NCI-H1048 (cell line): ENCODE measurements at places on chromosomes 6 and 20.

DNA sequence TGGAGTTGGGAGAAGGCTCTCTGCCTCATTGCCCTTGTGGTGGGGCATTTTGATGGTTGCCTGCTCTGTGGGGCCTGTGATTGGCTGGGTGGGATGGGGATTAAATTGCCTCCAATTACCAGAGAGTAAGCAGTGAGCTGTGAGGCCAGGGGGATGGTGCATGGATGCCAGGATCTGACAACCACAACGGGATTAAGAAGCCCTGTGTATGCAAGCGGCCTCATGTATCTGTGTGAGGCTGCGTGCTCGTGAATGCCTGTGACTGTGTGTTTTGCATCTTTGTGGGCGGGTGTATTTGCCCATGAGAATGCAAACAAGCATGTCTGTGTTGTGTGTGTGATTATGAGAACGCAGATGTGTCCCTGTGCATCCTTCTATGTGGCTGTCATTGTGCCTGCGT is 46.1 kb downstream of the CD40 start:
- peak; percentile 69 for DNase-seq

- DNase-seq, result no peak
These were observed 15.2 kb downstream of the TMEM200A start for GRCh38 chr6:130381012-130381411.

GRCh38 chr6:159535656-159536350 is 157.2 kb downstream of the SOD2 start:
- no peak for DNase-seq

- DNase-seq, result no peak
These were observed 58.2 kb upstream of the POLR1H start for GRCh38 chr6:30002871-30003270.

DNA sequence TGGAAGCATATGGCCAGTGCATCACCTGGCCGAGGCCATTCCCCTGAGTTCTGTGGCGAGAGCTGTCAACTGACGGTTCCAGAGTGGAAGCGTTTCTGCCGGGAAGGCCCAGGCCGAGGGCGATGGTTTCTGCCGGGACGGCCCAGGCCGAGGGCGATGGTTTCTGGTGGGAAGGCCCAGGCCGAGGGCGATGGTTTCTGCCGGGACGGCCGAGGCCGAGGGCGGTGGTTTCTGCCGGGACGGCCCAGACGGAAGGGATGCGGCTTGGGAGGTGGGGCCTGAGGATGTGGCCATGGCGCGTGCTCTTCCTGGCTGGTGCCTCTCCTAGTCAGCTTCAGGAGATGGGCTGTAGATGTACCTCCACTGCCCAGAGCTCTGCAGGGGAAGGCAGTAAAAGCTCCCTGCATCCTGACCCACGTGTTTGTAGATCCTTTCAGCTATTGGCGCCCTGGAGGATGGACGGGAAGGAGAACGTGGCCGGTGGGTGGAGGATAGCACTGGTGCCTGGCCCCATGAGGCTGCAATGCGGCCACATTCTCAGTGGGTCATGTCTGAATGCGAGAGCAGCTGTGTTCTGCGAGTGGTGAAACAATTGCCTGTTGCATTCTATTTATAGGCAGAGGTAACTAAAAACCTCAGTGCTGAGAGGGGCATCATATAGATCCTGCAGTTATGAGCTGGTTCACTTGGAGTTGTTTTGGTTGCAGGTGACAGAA is 12.8 kb downstream of the TPD52L2 start:
- DNase-seq, result no peak

- DNase-seq, result peak; percentile 31
These were observed at the start of gene LRFN2 for GRCh38 chr6:40587240-40588069. Gene LRFN2, minus strand, starts transcription at chr6:40587364.

- no peak for DNase-seq
These were observed 210.7 kb downstream of the TFAP2C start for GRCh38 chr20:56839786-56840185.

DNA sequence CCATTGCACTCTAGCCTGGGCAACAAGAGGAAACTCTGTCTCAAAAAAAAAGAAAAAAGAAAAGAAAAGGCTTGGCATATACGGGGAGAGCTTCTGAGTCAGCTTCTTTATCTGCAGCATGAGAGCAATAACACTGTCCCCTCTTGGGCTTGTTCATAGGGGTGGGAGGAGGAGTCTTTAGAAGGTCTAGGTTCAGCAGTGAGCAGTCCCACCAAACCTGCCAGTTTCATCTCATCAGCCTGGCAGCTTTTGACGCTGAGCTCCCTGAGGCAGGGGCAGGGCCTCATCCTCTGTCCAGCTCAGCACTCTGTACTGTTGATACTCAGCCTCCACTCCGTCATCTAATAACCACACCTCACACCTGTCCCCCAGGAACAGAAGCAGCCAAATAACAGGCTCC is 5.6 kb upstream of the C6orf132 start:
- DNase-seq, result no peak

DNA sequence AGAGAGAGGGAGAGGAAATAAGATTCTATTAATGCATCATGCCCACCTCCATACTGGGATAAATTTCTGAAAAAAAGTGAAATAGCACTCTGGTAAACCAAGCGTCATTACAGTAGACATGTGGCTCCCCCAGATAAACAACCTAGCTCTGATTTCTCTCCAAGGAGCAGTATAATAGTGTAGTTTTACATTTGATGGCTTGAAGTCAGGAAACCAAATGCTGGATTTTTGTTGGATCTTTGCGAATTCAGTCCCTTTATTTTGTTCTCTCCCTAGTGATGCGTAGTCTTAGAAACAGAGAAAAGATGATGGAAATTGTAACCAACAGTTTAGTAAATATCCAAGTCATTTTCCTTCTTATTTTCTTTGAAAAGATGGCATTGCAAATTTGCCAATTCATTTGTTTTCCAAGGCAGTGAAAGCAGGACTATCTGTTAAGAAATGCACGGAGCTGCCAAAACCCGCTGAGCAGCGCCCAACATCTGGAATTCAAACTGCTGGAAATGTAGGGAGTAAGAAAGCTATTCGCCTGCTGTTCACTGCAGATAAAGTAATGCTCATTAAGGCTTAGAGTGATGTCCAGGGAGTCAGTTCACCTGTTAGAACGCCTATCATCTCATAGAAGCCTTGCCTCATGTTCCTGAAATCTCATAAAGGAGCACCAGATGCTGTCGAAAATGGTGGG is 85.7 kb upstream of the DOK5 start:
- no peak for DNase-seq

DNA sequence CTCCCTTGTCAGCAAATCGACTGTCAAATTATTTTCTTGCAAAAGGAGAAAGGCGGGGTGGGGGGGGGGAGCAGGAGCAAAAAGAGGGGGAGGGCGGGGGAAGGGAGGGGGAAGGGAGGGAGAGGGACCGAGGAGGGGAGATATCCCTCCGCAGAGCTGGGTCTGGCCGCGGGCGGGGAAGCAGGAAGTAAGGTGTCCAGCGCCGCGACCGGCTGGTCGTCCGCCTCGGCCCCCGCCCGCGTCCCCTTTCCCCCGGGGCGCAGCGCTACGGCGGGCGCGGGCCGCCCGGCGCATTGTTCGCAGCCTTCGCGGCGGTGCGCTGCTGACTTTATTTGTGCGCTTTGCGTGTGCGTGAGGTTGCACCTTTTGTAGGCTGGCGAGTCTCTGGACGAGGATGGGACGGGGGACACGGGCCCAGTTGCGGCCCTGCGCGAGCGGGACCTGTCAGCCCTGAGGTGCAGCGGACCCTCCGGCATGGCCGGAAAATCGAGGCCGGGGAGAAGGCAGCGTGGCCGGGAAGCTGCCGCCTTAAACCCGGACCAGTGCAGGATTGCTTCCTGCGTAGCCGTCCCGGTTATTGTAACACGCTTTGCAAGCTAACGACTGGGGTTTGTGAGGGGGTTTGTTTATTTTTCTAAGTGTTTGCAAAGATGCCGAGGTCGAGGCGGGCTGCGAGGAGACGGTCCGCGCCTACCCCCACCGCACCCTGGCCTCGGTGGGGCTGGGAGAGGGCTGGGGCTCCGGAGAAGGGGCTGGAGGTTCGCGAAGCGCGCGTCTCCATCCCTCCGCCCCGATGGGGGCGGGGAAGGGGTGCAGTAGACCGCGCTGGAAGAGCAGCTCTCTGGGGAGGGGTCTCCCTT is 675 bp upstream of the TRERF1 start:
- peak; percentile 49 for DNase-seq

GRCh38 chr6:100774681-100775080 is 106.4 kb downstream of the ASCC3 start:
- no peak for DNase-seq

DNA sequence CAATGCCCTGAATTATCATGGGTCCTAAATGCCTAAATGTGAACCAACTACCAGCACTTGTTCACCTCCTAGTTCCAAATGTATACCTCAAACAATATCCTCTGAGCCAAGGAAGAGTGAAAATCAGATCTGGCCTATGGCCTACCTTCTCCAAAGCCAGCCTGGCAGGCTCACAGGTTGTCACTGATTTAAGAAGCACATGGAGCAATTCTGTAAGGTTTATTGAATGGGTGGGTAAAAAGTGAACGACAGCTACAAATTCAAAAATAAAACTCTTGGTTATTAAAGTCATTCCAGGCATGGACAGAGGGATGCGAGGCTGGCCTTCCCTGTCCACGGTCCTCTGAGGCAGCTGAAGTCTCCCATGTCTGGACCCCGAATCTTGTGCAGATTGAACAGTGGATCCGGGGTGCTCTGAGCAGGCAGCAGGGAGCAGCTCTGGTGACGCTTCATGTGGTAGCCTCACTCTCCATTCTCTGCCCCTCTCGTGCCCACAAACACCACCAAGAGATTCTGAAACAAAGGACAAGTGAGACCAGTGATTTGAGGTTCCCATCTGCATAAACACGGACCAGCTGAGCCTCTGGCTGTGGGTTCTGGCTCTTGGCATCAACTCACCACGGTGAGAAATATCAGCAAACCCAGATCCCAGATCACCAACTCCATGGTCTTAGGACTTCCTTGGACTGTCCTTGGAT is 14.6 kb downstream of the SNHG17 start:
- DNase-seq, result no peak

GRCh38 chr6:141472162-141472928 is 660.4 kb upstream of the GJE1 start:
- DNase-seq, result no peak

GRCh38 chr20:56257604-56258003 is 9.1 kb downstream of the MC3R start:
- no peak for DNase-seq

DNA sequence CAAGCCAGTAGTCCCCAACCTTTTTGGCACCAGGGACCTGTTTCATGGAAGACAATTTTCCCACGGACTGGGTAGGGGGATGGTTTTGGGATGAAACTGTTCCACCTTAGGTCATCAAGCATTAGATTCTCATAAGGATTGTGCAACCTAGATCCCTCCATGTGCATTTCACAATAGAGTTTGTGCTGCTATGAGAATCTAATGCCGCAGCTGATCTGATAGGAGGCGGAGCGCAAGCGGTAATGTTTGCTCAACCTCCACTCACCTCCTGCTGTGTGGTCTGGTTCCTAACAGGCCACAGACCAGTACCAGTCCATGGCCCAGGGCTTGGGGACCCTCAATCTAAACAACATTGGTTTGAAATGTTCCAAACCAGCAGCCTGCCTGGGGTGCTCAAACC is 137.0 kb upstream of the STXBP5 start:
- no peak for DNase-seq

GRCh38 chr20:31679357-31680285 is 41.9 kb downstream of the COX4I2 start:
- DNase-seq, result no peak
